Hepatocyte (in vitro differentiated cells): ENCODE measurements at places on chromosomes 4 and X.

DNA sequence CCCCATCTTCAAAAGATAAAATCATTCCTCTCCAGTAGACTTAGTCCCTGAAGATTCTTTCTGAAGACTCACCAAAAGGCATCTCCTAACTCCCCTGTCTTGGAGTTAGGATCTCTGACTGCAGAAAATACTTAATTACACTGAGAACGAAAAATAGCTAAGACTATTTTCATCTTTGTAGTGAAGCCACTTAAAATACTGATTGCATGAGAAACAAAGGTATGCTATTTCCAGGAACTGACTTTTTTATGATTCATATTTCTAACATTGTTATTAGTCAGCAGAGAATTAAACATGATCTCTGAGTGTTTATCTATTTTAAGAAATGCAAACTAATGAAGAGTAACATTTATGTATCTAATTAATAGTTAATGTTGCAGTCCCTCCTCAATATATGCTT, 71.8 kb upstream of the NR3C2 start:
- H3K36me3 ChIP-seq, result no peaks in the 10 kb centered on the region
- no peaks in the 10 kb centered on the region for H3K4me1 ChIP-seq
- H3K27me3 ChIP-seq, result no peaks in the 10 kb centered on the region
- no peak for DNase-seq

- no peak for DNase-seq
- H3K27ac ChIP-seq, result no peak overlapping the region
- no peaks in the 10 kb centered on the region for H3K36me3 ChIP-seq
- peaks cover 4% of the 10 kb centered on the region for H3K4me1 ChIP-seq
- no peaks in the 10 kb centered on the region for H3K27me3 ChIP-seq
Measured at GRCh38 chrX:38987198-38987651, 186.0 kb downstream of the MID1IP1 start.

DNA sequence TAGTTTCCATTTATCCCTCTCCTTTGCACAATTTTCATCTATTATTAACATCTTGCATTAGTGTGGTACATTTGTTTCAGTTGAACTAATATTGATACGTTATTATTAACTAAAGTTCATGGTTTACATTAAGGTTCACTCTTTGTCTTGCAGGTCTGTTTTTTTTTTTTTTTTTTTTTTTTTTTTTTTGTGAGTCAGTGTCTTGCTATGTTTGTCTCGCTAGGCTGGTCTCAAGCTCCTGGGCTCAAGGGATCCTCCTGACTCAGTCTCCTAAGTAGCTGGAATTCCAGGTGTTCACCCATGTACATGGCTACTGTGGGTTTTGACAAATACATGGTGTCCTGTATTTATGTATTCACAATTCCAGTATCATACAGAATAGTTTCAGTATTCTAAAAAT, 6.8 kb downstream of the TBC1D19 start:
- H3K27me3 ChIP-seq, result no peaks in the 10 kb centered on the region
- H3K4me1 ChIP-seq, result no peaks in the 10 kb centered on the region
- H3K27ac ChIP-seq, result no peak overlapping the region
- H3K4me3 ChIP-seq, result no peak overlapping the region
- no peaks in the 10 kb centered on the region for H3K36me3 ChIP-seq

DNA sequence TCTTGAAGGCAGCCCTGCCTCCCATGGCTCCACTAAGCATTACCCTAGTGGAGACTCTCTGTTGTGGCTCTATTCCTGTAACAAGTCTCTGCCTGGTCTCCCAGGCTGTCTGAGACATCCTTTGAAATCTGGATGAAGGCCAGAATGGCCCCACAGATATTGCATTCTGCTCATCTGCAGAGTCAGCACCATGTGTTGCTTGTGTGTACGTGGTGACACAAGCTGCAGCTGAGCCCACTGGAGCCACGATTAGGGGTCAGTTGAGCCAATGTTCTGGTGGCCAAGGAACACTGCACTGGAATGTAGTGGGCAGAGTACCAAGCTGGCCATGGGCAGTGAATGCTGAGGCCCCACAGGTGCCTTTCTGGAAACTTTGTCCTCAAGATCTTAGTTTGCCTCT, 29.2 kb downstream of the GRID2 start:
- H3K4me1 ChIP-seq, result no peaks in the 10 kb centered on the region
- H3K27me3 ChIP-seq, result no peaks in the 10 kb centered on the region
- no peaks in the 10 kb centered on the region for H3K36me3 ChIP-seq
- H3K27ac ChIP-seq, result no peak overlapping the region

- no peaks in the 10 kb centered on the region for H3K4me1 ChIP-seq
- DNase-seq, result no peak
- no peak overlapping the region for H3K27ac ChIP-seq
- no peaks in the 10 kb centered on the region for H3K36me3 ChIP-seq
Measured at GRCh38 chr4:55132775-55133174, 7.4 kb upstream of the KDR start.

DNA sequence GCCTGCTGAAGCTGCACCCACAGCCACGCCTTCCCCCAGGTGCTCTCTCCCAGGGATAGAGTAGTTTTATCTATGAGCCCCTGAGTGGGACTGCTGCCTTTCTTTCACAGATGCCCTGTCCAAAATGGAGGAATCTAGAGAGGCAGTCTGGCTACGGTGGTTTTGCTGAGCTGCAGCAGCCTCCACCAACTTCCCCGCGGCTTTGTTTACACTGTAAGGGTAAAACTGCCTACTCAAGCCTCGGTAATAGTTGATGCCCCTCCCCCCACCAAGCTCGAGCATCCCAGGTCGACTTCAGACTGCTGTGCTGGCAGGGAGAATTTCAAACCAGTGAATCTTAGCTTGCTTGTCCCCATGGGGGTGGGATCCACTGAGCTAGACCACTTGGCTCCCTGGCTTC, 84.5 kb downstream of the PRKG2 start:
- no peaks in the 10 kb centered on the region for H3K4me1 ChIP-seq
- no peak for DNase-seq
- H3K27ac ChIP-seq, result no peak overlapping the region

GRCh38 chr4:130099105-130099504, 1003.2 kb downstream of the C4orf33 start:
- no peaks in the 10 kb centered on the region for H3K4me1 ChIP-seq
- H3K27ac ChIP-seq, result no peak overlapping the region
- no peak overlapping the region for H3K4me3 ChIP-seq
- DNase-seq, result no peak
- H3K27me3 ChIP-seq, result no peaks in the 10 kb centered on the region

- no peaks in the 10 kb centered on the region for H3K27me3 ChIP-seq
- H3K36me3 ChIP-seq, result no peaks in the 10 kb centered on the region
- H3K27ac ChIP-seq, result no peak overlapping the region
Measured at GRCh38 chrX:140526171-140526570, 21.3 kb upstream of the SOX3 start.

GRCh38 chr4:86561256-86561655, 32.9 kb upstream of the PTPN13 start:
- H3K36me3 ChIP-seq, result no peaks in the 10 kb centered on the region
- H3K27ac ChIP-seq, result no peak overlapping the region
- DNase-seq, result no peak
- H3K4me1 ChIP-seq, result peaks cover 19% of the 10 kb centered on the region
- H3K27me3 ChIP-seq, result no peaks in the 10 kb centered on the region

- no peaks in the 10 kb centered on the region for H3K27me3 ChIP-seq
- H3K27ac ChIP-seq, result no peak overlapping the region
- H3K4me3 ChIP-seq, result no peak overlapping the region
- DNase-seq, result no peak
- no peaks in the 10 kb centered on the region for H3K4me1 ChIP-seq
Measured at GRCh38 chrX:3526071-3526470, 179.6 kb upstream of the MXRA5 start.

DNA sequence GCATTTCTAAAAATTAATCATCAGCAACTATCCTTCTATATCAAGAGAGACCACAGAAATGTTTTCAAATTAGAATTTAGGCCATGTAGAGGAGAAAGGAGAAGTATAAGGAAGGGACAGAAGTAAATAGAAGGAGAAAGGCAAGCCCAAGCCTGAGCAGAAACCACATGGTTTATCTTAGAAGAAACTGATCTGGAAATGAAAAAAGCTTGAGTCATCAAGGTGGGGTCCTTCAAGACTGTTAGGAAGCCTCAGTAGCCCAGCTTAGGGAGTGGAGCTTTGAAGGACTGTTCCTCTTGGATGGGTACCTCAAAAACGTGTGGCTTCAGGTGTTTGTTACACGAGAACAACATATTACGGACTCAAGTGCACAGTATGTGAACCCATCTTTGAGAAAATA, 4.5 kb downstream of the BMX start:
- no peak overlapping the region for H3K4me3 ChIP-seq
- H3K27ac ChIP-seq, result no peak overlapping the region
- no peak for DNase-seq

GRCh38 chrX:151815398-151815797, 80.9 kb downstream of the CNGA2 start:
- no peaks in the 10 kb centered on the region for H3K4me1 ChIP-seq
- H3K36me3 ChIP-seq, result no peaks in the 10 kb centered on the region
- H3K27me3 ChIP-seq, result no peaks in the 10 kb centered on the region
- no peak overlapping the region for H3K4me3 ChIP-seq

DNA sequence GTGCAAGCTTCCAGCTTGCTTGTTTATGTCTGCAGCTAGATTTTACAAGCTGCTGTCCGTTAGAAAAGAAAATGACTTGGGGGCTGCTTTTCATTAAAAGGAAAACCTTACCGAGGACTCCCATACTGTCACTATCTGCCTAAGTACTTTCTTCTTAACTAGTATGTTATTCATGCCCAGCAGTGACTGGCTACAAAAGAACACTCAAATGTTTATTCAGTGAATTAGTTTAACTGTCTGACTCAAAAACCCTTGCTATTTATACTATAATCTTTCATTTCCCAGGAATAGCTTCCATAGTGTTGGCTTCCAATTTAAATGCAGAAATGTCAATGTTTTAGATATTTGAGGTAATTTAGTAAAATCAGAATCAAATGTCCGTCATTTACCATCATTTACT, 164.9 kb downstream of the DTHD1 start:
- H3K27me3 ChIP-seq, result no peaks in the 10 kb centered on the region
- no peak overlapping the region for H3K27ac ChIP-seq
- no peak overlapping the region for H3K4me3 ChIP-seq
- H3K36me3 ChIP-seq, result no peaks in the 10 kb centered on the region
- H3K4me1 ChIP-seq, result no peaks in the 10 kb centered on the region
- no peak for DNase-seq

DNA sequence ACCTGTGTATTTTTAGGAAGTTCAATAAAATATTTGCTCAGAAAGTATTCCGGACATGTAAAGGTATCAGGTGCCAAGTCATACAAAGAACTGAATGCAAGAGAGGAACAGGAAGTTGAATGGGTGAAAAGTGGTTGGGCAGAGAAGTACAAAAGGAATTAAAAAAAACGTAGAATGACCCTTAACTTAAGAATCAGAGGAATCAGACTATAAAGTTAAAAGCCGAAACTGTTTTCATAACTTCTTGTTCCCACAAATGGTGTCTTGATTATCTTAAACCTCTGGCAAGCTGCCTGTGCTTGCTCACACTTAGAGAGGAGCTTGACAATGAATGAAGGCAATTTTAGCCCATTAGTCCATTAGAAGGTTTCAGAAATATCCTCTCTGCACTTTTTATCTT, 81.6 kb upstream of the HHIP start:
- no peak overlapping the region for H3K27ac ChIP-seq
- no peak for DNase-seq
- H3K27me3 ChIP-seq, result no peaks in the 10 kb centered on the region
- no peak overlapping the region for H3K4me3 ChIP-seq
- no peaks in the 10 kb centered on the region for H3K4me1 ChIP-seq

DNA sequence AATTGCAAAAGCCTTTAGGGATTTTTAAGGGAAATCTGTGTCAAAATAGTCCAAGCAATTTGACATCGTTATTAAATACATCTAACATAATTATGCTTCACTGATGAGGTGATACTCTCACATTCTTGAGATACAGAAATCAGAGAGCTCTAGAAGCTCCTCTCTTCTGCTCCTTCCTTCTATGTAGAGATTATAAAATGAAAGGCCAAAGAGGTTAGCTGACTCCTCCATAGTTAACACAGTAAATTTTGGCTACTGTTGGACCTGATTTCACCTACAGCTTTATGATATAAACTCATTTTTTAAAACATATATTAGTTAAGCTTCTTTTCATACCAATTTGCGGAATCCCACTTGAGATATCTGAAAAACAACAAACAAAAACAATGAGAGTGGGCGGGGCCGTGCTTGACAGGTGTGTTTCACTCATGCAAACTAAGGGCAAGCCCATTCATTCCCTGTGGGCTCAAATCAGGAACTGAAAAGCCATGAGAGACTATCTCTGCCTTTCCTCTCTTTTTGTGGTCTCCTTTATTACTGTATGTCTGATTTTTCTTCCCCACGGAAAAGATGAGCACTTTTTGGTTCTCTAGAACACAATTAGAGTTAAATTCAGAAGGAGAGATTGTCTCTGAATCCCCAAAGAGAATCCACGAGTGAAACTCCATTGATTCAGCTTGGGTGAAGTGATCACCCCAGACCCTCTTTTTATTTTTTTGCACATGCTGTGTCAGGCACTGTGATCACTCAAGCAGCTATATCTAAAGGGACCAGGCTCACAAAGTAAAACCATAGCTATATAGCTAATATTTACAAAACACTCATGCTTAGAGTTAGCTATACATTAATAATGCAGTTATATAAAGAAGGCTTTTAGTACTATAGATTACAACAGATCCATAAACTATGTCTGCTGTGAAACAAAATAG, 566.3 kb downstream of the IL15 start:
- H3K27ac ChIP-seq, result no peak overlapping the region
- no peak for DNase-seq
- no peaks in the 10 kb centered on the region for H3K4me1 ChIP-seq
- no peak overlapping the region for H3K4me3 ChIP-seq

GRCh38 chr4:129342819-129343408, 247.0 kb downstream of the C4orf33 start:
- peaks cover 2% of the 10 kb centered on the region for H3K4me1 ChIP-seq
- H3K4me3 ChIP-seq, result no peak overlapping the region
- peak overlapping the region; percentile 44 for H3K27ac ChIP-seq
- H3K36me3 ChIP-seq, result no peaks in the 10 kb centered on the region

DNA sequence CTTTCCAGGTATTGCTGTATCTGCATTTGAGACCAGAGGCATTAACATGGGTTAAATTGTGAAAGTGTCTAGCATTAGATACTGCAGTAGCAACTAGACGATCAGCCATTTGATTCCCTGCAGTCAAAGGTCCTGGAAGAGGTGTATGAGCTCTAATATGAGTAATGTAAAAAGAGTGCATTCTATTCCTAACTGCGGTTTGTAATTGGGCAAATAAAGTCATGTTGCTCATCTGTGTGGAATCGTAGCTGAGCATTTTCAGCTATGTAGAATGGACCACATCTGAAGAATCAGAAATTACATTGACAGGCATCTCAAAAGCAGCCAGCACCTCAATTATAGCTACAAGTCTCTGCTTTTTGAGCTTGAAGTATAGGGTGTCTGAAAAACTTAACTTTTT, 157.6 kb downstream of the ZNF518B start:
- H3K27me3 ChIP-seq, result no peaks in the 10 kb centered on the region
- H3K4me1 ChIP-seq, result peaks cover 13% of the 10 kb centered on the region
- H3K4me3 ChIP-seq, result no peak overlapping the region

- DNase-seq, result no peak
- H3K27ac ChIP-seq, result peak overlapping the region; percentile 98
- no peaks in the 10 kb centered on the region for H3K27me3 ChIP-seq
- H3K36me3 ChIP-seq, result no peaks in the 10 kb centered on the region
Measured at GRCh38 chr4:139455126-139455538, 1.2 kb downstream of the RAB33B start.

GRCh38 chr4:1945124-1945895, 63.5 kb downstream of the NELFA start:
- no peaks in the 10 kb centered on the region for H3K27me3 ChIP-seq
- H3K4me3 ChIP-seq, result no peak overlapping the region
- no peaks in the 10 kb centered on the region for H3K36me3 ChIP-seq
- H3K27ac ChIP-seq, result no peak overlapping the region
- no peak for DNase-seq
- no peaks in the 10 kb centered on the region for H3K4me1 ChIP-seq
